NCI-H187 treated with DMSO at 0.1 percent for 48 hours (cell line): ENCODE measurements at places on chromosomes 12 and 14.

DNA sequence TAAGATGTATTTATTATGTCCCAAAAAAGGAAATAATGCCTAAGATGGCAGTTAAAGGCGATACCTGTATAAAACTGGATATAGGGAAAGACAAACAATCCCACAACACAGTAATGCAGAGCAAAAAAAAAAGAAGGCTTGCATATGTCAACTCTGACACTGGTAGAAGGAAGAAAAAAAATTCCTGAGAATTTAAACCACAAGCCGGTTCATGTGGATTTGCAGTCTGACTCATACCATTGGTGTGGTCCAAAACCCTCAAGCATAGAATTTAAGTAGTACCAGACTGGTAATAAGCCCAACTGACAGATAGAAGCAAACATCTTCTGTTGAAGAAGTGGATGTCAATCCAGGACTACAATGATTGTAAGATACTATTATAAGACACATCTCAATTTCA is 7.2 kb downstream of the DNAI7 start:
- no peak for DNase-seq

DNA sequence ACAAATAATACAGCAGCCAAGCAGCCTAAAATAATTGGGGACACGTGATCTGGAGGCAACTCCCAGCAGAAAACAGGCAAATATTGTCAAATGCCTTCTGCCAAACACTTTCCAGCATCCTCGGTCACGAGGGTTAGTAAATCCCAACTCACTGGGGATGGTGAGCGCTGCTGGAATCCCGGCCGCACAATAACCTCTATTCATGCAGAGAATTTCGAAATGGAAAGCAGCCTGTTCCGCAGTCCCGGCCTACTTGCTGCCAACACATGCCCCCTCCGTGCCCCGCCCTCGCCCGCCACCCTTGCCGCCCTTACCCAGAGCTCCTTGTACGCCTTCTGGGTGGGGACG is 62.2 kb downstream of the RFX4 start:
- no peak for DNase-seq

- no peak for DNase-seq
Measured at GRCh38 chr12:107092669-107093416, 506 bp downstream of the CRY1 start.

DNA sequence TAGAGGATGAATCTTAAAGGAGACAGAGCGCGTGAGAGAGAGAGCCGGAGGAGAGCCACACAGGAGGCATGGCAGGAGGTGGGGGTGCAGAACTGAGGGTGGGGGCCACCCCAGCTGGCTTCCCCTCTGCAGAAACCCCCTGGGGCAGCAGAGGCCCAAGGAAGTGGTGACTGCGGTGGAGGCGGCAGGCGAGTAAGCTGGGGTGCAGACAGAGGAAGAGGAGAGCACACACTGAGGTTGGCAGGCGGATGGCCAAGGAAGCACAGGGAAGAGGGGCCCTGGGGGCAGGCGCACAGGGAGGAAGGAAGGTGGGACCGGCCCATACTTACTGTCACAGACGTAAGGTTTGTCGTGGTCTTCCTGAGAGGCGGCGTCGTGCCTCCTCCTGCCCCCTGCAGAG is 179.8 kb downstream of the DPF3 start:
- DNase-seq: no peak

- DNase-seq: no peak
Measured at GRCh38 chr12:45192707-45193106, 23.2 kb upstream of the ANO6 start.

GRCh38 chr12:64566831-64567517 is 43.3 kb upstream of the RASSF3 start:
- no peak for DNase-seq

DNA sequence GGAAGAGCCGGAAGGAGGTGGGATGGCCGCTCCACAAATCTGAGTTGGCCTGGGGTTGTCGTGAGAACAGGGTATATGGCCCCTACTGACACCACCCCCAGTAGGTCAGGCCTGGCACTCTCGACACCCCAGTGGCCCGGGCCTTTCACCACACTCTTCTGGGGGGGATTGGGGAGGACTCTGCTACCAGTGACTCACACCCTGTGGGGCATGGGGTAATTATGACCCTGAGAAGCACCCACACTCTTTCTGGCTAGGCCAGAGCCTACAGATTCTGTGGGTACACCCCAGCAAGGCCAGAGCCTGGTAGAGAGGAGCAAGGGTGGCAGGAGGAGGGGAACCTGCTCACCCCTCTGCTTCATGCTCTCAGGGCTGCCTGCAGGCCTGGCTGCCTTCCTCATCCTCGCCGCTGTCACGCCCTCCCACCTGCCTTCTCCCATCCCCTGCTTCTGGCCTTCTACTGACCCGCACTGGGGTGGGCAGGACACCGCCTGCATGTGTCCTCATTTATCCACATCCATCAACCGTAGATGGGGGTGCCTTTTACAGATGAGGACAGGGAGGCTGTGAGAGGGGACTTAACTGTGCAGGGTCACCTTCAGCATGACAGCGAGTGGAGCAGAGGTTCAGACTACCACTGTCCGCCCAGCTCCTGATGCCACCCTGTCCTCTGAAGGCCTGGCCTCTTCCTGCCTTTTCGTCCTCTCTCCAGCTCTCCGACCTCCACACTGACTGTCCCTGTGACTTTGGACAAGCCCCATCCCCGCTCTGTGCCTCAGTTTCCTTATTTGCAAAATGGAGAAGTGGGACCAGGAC is 18.4 kb downstream of the ASB2 start:
- no peak for DNase-seq

DNA sequence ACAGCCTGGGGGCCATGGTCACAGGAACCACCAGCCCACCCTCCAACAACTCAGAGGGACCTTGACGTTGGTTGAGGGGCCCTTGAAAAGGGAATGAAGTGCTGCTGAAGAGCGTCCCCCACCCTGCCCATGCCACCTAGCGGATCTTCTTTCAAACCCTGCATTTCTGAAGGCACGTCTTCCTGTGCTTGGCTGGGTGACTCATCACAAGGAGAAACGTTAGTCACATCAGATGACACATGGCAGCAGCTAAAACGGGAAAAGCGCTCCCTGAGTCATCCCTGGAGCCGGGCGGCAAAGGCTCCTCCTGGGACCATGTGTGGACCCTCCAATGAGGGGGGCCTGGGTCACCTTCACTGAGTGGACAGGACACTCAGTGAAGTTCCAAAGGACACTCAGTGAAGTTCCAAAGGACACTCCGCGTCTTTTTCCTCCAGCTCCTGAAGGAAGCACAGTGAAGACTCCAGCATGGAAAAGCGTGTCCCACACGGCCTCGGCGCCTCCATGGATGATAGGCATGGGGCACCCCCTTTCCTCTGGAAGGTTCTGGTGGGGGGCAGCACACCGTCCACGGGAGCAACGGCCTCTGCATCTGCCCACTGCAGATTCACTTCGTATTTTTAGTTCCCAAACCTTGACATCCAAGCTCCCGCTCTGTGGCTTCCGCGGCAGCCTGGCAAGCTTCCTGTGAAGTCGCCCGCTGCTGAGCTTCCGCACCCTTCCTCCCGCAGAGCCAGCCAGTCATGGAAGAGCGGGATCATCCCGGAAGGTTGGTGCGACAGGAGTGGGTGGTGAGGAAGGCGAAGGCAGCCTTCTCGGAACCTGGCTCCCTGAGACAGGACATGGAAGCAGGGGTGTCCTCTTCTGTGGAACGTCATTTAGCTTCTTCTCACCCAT is 383.4 kb downstream of the VRK1 start:
- DNase-seq: no peak

DNA sequence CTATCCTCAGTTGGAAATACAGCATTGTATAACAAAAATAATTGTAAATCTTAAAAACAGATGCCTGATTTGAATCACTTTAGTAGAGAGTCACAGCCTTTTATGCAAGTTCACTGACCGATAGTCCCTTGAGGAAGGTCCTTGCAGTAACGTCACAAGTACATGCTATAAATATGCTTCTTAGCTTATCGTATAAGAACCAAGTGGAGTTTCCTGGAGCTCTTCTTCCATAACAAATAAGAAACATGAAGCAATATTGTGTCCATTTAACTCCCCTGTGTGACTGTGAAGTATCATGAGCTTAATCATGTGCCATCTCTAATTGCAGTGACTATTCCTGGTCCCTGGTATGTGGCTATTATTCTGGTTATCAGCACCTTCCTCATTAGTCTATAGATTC is 107.9 kb downstream of the SLC38A4 start:
- no peak for DNase-seq

- no peak for DNase-seq
Measured at GRCh38 chr12:5713599-5714081, 231.4 kb downstream of the ANO2 start.

DNA sequence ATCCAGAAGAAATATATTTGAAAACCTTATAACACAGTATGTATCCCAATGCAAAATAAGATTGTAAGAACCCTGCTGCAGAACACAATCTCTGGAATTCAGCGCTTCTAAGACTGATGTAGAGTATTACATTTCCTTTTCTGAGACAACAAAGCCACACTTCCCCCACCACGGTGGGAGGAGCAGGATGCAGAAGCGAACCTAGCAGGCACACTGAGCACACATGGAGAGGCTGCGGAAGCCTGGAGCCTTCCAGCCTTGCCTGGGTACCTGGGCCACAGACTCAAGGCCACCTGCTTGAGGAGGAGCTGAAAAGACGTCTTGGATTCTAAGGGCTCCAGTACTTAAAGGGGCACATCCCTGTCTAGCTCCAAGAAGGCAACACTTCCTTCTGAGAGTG is 46.4 kb downstream of the TCHP start:
- DNase-seq: no peak

GRCh38 chr14:69876848-69877306 is 2.3 kb upstream of the SMOC1 start:
- DNase-seq: no peak

DNA sequence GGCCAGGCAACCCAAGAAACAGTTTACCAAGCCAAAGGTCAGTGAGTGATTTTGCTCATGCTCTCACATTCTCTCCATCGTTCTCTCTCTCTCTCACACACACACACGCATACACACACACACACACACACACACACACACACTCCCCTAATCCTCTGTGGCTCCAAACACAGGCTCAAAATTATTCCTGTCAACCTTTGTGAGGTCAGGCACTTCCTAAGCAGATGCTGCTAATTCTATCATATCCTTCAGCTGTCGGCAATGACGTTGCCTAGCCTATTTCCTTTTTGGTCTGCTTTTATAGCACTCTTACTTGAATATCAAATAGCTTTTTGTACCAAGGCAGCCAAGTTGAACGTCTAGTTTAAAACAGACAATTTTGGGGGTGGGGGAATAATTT is 98.9 kb upstream of the EGLN3 start:
- DNase-seq: no peak

GRCh38 chr12:124040291-124040690 is 67.3 kb downstream of the ZNF664 start:
- no peak for DNase-seq

GRCh38 chr14:21852775-21853174 is 179.2 kb upstream of the OR4E1 start:
- DNase-seq: no peak

- DNase-seq: no peak
Measured at GRCh38 chr12:49672301-49673217, 34.6 kb downstream of the FMNL3 start.

DNA sequence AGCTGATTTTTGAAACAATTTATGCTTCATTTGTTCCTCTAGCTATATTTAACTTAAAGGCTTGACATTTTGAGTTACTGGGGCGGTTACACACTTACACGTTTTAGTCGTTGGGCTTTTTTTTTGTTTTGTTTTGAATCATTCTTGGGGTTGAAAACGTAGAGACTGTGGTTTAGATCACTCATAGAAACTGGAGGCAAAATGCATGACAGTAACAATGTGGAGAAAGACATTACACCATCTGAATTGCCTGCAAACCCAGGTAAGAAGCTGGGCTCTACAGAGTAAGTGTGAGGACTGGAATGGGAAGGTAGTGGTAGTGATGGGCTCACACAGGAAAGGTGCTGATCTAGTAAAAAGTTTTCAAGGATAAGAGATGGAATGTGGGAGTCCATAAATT is at the start of gene CLEC2D:
CLEC2D (plus strand) TSS at position 180 of the 400 bp plus-strand sequence; CDS start at position 202, 22 bp downstream.
- DNase-seq: no peak

DNA sequence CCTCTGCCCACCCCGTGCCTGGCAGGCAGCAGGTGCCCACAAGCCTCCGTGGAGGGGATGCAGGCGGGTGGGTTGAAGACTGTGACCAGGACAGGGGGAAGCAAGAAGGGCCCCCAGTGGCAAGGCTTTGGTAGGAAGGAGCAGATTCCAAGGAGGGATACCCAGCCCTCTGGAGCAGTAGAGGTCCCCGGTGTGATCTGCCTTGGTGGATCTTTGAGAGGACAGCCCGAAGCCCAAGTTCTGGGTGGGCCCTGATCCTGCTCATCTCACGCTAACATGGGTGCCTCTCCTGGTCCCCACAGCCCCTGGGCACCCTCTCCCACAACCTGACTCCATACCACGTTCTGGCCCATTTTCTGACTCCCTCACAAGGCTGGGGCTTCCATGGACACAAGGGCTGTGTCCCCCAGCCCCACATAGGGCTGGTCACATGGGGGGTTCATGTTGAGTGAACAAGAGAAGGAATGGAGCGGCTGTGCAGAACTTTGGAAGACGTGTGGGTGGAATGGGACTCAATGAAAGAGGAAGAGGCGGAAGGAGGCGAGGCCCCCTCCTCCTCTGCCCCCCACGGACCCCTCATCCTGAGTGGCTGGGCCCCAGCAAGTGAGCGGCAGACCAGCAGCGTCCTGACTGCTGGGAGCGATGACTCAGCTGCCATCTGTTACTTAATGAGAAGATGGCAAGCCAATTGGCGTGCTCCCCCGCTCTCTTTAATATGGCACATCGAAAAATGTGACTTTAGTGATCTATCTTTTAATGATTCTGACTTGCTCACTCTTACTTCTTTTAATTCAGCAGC is 77.0 kb upstream of the BCL11B start:
- DNase-seq: no peak

DNA sequence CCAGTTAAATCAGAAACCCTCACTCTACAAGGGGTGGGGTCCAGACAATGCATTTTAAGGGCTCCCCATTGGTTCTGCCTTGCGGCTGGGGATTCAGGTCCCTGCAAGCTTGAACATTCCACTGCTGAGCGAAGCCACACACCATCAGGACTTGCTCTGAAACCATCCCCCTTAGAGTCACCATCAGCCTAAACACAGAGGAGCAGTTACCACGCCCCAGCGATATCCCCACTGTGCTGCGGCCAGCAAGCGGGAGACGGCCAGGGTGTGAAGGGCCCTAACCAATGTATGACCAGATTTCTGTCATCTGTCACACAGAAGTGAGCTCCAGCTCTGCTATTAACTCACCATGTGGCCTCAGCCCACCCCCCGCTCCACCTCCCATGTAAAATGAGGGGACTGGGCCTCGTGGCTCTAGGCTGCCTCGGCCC is 29.7 kb downstream of the CCDC88C start:
- DNase-seq: no peak

GRCh38 chr14:91985521-91986255 is 38.2 kb upstream of the FBLN5 start:
- DNase-seq: no peak

GRCh38 chr12:92297932-92298696 is 152.5 kb upstream of the BTG1 start:
- no peak for DNase-seq

- DNase-seq: no peak
Measured at GRCh38 chr12:2796187-2796666, 1.5 kb downstream of the FKBP4 start.

GRCh38 chr12:104122298-104122697 is 15.7 kb downstream of the NFYB start:
- no peak for DNase-seq
